Fibroblast of the aortic adventitia (primary cell): ENCODE measurements at places on chromosomes 3 and 15. TPM values are rescaled to one million over a fixed set of nuclear protein-coding genes. Genes with fewer than 3 reads are reported as not detected.

DNA sequence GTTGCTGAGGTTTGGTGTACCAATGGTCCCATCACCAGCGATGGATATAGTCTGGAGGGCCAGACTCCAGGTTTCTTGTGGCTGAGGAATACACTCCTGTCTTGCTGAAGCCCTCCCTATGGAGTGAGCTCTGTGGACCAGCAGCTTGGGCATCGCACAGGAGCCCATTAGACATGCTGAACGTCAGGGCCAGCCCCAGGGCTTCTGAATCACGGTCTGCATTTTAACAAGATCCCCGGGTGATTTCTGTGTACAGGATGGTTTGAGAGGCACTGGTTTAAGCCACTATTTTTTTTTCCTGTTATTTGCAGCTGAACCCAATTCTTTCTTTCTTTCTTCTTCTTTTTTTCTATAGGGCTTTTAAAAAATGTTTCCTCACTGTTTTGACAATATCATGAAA is 69.5 kb upstream of the XCR1 start:
- no peak for DNase-seq

- no peak for DNase-seq
Measured at GRCh38 chr3:45608296-45608695, 13.7 kb downstream of the LIMD1 start.

Gene PLCB2
- total RNA-seq: 0.27 TPM in 1 of 2 replicates, not detected in the other

Gene GP9
- not detected in 2 replicates for total RNA-seq

GRCh38 chr15:100703032-100703578 is 100.7 kb downstream of the ASB7 start:
- peak; percentile 67 for DNase-seq

DNA sequence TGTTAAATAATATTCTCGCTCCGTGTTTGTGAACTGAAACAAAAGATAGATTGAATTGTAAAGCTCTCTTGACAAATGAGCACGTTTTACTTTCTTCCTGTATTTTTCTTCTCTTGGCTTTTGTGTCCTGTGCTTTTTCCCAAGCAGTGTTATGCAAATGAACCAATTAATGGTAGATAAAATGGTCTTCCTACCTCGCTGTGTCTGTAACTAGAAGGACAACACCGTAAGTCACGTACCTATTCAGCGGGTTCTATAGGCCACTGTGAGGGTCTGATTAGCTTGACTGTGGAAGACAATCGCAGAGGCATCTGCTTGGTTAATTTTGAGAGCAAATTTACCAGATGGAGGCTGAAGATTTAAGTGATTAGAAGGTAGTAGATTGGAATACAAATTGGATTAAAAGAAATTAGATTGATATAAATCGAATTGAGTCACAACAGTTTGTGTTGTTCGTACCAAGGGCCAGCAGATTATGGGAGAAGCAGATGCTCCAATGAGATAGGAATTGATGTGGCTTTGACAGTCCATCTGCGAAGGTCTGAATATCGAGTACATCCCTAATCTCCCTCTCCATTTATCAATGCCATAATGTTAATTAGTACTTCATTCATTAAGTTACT is 40.2 kb downstream of the ROBO2 start:
- DNase-seq: no peak

Gene GOLGA8G
- not detected in 2 replicates for total RNA-seq

DNA sequence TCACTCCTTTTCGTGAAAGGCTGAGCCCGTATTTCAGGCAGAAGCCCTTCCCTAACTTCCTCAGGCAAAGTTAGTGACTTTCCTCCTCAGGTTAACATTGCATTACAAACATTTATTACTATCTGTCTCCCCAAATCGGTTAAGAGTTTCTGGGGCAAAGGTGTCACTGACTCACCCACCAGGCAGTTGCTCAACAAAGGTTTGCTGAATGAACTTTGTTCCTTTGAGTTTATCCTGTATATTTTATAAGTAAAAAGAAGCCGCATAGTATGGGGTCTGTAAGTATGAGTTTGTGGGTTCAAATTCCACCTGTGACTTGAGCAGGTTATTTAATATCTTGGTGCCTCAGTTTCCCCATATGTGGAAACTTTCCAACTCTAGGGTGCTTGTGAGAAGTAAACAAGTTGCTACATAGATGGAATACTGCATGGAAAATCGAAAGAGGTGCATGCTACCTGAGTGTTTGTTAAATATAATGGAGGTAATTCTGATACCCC is 177.7 kb downstream of the THRB start:
- DNase-seq: no peak

- no peak for DNase-seq
Measured at GRCh38 chr3:32422943-32423342, 31.3 kb downstream of the CMTM7 start.

Gene CRABP1
- total RNA-seq: not detected in 2 replicates

- no peak for DNase-seq
Measured at GRCh38 chr15:73888224-73889041, 15.1 kb downstream of the TBC1D21 start.

DNA sequence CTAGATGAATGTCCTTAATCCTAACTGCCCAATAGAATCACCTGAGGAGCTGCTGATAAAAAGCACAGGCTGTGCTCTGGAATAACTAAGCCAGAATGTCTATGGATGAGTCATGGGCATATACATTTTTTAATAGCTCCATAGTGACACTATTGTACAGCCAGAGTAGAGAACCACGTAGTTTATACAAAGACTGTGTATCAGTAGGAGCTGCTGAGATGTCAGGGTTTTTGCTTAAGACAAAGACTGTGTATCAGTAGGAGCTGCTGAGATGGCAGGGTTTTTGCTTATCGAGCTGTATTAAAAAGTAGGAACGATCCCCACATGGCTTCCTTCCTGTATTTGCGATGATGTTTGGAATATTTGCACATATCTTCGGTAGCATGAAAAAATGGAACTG is 137.4 kb downstream of the SV2B start:
- DNase-seq: no peak

DNA sequence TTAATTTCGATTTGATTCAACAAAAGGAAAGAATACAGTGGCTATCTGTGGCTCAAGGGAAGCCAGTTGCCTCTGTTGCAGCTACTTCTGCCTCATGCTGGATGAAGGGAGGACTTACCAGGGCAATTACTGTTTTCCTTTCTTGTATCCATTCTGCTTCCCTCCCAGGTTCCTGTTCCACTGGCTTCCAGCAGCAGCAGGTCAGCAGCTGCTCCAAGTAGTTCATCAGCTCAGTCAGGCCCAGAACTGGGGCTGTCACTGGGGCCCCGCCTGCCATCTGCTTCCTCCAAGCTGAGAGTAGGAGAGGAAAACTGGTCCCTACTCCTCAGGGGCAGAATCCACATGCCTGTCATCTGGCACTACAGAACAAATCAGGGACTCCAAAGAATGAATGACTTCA is 48.6 kb upstream of the ULK4 start:
- no peak for DNase-seq

Gene C2CD4A
- total RNA-seq: not detected in 2 replicates

Gene IGSF10
- total RNA-seq: 8.0 and 47.6 TPM in 2 replicates

DNA sequence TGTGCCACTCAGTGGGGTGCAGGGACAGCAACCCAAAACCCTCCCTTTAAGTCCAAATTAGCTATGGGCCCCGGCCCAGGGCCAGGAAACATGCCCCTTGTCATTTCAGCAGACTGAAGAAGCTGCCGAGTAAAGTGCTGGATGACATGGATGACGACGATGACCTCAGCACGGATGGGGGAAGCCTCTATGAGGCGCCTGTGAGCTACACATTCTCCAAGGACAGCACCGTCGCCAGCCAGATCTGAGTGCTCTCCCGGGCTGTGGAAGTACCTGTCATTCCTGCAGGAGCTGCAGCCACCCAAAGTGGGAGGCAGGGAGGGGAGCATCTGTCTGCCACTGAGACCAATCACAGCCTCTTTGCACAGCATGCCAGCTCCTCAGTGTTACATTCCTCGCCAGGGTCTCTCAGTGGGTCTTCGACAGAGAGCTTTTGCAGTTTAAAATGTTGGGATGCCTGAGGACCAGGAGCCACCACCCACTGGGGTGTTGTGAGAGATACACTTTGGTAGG is 44.4 kb upstream of the MYZAP start:
- DNase-seq: no peak

GRCh38 chr3:193805448-193805847 is 212.4 kb downstream of the OPA1 start:
- DNase-seq: peak; percentile 72

Gene MAP6D1
- total RNA-seq: 1.4 and 6.0 TPM in 2 replicates

Gene SI
- total RNA-seq: not detected in 2 replicates

Gene SLC7A14
- 3.7 and 6.1 TPM in 2 replicates for total RNA-seq

DNA sequence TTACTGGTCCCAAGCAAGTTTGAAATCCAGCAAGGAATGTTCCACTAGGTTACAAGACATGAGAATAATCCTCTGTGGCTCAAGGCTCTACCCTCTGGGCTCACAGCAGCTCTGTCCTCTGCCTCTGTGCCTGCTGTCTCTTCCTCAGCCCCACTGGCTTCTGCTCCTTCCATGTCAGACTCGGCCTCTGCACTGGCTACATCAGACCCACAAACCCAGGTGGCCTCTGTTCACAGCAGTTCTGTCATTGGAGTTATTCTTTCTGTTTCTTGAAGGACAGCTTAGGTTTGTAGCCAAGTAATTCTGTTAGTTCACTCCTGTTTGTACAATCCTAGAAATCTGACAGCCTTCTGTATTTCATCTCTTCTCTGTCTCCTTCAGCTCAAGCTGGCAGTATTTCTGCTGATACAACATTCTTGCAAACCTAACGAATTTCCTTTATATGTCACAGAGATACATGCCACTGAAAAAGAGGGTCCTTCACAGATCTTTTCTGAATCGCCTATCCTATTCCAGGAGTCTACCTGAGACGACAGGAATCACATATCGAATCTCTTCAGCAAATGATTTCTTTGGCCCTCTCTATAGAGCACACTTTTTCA is 227.8 kb upstream of the PLSCR5 start:
- no peak for DNase-seq

Gene SCN11A
- under 0.01 and 0.25 TPM in 2 replicates for total RNA-seq

Gene FGD5
- 0.18 and 3.9 TPM in 2 replicates for total RNA-seq

DNA sequence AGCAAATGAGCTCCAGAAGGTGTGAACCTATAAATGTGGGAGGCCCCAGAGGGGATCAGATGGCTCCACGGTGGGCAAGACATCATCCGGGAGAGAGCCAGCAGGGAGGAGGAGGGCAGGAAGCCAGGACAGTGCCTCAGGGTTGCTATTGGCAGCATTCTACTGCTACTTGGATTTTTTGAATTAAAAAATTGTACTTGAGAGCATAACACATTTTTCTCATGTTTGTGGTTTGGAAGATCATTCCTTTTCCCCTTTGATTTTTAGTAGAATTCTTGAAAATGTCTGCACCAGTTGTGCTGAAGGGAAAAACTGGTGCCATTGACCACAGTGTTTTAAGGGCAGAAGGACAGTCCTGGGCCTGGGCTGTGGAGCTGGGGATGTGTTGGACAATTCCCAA is 59.2 kb downstream of the LYZL4 start:
- peak; percentile 44 for DNase-seq

DNA sequence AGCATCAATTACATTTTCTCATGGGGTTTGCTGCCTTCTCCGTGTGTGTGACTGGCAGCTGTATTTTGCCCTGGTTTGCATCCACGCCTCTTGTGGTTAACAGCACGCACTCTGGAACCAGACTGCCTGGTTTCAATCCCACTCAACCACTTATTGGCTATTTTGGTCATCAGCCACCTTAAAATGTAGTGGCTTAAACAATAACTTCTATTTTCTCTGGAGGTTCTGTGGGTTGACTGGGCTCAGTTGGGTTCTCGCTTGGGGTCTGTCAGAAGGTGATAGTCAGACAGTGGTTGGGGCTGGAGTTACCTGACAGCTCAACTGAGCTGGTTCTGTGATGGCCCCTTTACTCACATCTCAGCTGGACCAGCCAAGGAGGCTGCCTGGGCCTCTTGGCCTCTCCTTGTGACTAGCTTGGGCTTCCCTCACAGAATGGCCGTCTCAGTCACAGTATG is 36.8 kb downstream of the EHD4 start:
- no peak for DNase-seq
